Endodermal cell (in vitro differentiated cells): ENCODE measurements at places on chromosomes 13 and 19.

GRCh38 chr13:73056565-73056962 is 2.2 kb upstream of the KLF5 start:
- H3K4me1 ChIP-seq = peaks cover 7% of the 10 kb centered on the region
- H3K36me3 ChIP-seq = peaks cover 3% of the 10 kb centered on the region
- no peak overlapping the region for H3K4me3 ChIP-seq

GRCh38 chr13:107141767-107142166 is 573.8 kb upstream of the ARGLU1 start:
- H3K4me1 ChIP-seq = no peaks in the 10 kb centered on the region
- DNase-seq = no peak
- no peaks in the 10 kb centered on the region for H3K27me3 ChIP-seq
- H3K27ac ChIP-seq = no peak overlapping the region

GRCh38 chr13:48750588-48751383 is 97.1 kb downstream of the CYSLTR2 start:
- H3K4me3 ChIP-seq = no peak overlapping the region
- no peaks in the 10 kb centered on the region for H3K4me1 ChIP-seq
- no peaks in the 10 kb centered on the region for H3K36me3 ChIP-seq
- no peaks in the 10 kb centered on the region for H3K27me3 ChIP-seq

- H3K27ac ChIP-seq = no peak overlapping the region
- no peak for DNase-seq
- H3K4me1 ChIP-seq = no peaks in the 10 kb centered on the region
Measured at GRCh38 chr13:44224450-44225149, 149.0 kb upstream of the SERP2 start.

DNA sequence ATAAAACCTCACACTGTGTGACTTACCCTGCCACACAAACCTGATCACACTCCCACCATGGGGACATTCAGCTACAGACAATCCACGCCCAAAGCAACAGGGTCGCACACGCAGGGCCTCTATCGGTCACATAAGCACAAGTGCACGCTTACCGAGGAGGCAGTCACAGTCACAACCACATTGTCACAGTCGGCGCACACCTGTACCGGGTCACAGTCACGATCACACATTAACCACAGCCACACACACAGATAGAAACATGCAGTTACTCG is 579 bp downstream of the ZNF566 start:
- no peak overlapping the region for H3K27ac ChIP-seq
- DNase-seq = no peak
- H3K4me3 ChIP-seq = peak overlapping the region; percentile 87
- H3K36me3 ChIP-seq = no peaks in the 10 kb centered on the region
- no peaks in the 10 kb centered on the region for H3K27me3 ChIP-seq
